ENCODE measurements at places on chromosomes 16 and 17.
A peak's percentile ranks its signal among the peaks of the same experiment; 100 is the strongest.

DNA sequence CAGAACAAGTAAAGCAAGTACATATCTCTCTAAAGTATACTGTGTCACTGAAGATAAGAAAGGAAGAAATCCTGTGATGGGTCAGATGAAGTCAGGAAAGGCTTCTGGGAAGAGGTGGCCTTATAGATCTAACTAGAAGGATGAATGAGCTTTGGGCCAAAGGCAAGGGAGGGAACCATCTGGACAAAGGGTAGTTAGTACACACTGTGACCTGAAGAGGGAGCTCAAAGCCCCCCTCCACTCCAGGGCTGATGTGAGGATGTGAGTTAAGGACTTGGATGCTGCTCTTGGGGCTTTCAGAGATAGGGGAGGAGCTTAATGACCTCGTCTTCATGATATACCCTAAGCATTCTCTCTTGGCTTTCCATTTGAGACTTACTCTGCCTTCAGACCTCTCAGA, 185.3 kb upstream of the CACNG3 start:
- DNase-seq: no peak

DNA sequence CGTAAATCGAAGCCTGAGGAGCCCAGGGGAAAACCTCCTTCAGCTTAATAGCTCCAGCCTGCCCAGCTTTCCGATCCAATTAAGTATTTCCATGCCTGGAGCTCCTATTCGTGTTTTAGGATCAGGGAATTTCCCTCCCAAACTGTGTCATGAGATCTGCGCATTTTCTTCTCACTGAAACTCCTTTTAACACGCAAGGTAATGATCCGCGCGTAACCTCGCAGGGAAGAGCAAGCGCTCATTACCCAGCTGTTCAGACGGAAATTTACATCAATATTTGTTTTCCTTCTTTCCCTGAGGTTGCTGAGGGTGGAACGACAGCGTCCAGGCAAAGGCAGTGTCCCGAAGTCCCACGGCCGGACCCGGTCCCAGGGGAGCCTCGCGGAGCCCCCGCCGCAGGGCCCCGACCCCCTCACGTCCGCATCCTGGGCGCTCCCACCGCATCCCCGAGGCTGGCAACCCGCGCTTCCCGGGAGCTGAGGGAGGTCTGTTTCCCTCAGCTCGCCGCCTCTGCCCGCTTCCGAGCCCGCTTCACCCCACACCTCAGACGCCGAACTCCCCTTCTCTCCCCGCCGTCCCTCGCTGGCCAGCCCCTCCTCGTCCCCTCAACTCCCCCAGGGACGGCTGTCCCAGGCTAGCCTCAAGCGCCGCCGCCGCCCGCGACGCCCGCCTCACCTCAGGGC, 415 bp downstream of the ABCA5 start:
- DNase-seq: peak; percentile 0

DNA sequence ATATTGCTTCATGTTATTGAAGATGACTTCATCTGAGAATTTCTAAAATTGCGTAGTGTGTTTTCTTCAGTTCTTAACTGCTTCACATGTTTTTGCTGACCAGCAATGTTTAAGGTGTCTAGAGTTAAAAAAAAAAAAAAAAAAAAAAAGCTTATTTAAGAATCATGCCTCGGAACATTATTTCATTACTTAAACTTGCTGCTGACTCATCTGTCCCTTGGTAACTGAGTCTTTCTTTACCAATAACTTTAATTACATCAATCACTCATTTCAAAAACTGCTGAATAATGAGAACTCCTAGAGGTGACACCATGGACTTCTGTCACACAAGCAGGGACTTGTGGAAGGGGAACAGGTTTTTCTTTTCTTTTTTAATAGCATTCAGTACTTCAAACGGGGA, 16.2 kb downstream of the IRX5 start:
- no peak for DNase-seq

GRCh38 chr17:82960419-82961271, 118.8 kb upstream of the METRNL start:
- DNase-seq: no peak

GRCh38 chr17:17395246-17395802, 81.5 kb upstream of the MED9 start:
- no peak for DNase-seq

DNA sequence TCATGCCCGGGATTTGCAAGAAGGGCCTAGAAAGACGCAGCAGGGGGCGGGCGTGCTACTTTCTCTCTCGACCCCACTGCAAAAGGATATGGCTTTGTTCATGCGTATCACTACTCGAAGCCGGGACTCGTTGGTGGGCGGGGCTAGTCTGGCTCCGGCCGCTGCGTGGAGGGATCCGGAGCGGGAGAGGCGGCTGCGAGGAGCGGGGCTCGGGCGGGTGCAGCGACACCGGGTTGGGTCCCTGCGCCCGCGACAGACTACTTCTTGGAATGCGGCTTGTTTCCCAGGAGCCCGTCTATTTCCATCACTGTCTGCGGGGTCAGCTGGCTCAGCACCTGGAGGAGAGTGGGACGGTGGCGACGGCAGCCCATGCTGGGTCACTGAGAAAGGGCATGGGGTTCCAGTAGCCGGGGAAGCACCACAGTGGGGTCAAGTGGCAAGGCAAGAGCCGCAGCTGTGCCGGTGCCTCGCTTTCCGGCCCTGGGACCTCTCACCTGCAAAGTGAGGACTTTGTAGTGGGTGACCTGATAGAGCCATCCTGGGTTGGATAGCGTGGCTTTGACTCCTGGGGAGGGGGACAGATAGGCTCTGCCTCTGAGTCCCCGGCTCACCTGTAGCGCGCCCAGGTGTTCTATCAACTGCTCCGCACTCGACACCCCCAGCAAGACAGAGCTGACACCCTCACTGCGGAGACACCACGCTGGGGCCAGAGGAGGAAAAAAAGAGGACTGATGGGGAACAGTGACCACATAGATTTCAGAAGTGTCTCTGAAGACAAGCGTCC, 6.6 kb downstream of the KCNAB3 start:
- DNase-seq: peak; percentile 67

GRCh38 chr17:57985675-57985974, 2.4 kb downstream of the VEZF1 start:
- no peak for DNase-seq

DNA sequence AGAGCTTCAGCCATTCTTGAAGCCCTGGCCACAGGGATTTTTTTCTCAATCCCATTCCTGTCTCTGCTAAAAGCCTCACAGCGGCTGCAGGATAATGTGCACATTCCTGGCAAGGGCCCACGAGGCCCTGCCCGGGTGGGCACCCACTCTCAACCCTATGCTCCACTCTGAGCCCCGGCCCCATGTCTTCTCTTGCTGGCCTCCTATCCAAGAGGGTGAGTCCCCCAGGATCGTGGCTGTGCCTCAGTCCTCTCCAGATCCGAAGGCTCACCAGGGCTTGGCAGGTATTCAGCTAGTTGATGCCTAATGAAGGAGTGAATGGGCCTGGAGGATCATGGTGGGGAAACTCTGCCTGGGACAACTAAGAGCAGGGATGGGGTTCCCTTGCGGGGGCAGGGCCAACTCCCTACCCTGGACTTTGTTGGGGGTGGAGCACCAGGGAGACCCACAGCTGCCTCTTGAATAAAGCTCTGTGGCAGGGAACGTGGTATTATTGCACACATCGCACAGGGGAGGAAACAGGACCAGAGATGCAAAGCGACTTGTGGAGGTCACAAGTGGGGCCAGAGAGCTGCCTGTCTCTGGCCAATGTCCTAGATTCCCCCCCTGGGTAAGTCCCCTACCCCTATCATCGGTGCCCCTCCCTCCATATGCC, 5.4 kb downstream of the ARHGAP27 start:
- DNase-seq: no peak

GRCh38 chr17:77359236-77359635, 218.5 kb downstream of the SEC14L1 start:
- no peak for DNase-seq

GRCh38 chr17:59838052-59838916, 54.5 kb downstream of the TUBD1 start:
- DNase-seq: no peak

DNA sequence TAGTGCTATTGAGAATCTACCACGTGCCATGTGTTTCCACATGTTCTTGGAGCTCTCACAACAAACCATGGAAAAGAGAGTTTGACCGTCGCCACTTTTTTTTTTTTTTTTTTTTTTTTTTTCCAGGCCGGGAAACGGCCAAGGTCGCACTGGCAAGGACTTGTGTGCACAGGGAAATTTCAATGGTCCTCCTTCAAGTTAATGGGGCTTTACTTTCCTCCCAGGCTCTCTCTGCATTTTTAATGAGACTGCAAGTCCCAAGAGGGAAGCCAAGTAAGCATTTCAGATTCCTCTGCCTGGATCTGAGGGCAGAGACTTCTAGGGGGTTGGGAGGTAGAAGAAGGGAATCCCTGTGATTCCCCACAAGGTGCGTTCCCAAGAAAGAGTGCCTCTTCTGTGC, 94.7 kb upstream of the MPHOSPH6 start:
- DNase-seq: no peak

GRCh38 chr16:56041556-56042140, 149.6 kb upstream of the GNAO1 start:
- no peak for DNase-seq

DNA sequence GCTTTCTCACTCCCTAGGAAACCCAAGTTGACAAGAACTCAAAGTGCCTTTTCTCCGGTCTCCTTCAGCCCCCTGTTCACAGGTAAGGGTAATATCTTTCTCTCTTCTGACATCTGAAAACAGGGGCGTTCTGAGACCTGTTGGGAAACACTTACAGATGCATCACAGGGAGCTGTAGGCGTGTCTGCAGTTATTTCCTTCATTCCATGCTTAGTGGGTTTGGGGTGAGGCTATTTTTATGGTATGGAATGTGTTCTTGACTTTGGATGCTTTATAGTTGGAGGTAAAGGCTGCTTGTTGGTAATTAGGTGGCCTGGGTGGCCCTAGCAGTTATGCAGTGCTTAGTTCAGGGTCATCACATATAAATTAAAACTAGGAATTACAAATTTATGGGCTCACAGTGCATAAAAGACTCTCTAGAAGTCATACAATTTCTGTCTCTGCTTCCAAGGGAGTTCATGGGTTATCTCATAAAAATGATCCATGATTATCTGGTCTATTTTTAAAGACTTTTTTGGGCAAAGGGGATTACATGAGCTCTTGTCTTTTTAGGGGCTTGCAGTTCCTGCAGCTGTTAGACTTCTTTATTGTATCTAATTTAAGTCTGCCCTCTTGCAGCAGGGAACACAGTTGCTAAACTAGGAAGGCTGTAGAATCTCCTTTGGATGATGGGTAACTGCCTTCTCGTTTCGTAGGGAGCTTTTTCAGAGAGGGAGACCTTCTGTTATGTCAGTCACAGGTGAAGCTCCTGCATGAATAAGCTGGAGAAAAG, 10.2 kb downstream of the SOCS7 start:
- no peak for DNase-seq

DNA sequence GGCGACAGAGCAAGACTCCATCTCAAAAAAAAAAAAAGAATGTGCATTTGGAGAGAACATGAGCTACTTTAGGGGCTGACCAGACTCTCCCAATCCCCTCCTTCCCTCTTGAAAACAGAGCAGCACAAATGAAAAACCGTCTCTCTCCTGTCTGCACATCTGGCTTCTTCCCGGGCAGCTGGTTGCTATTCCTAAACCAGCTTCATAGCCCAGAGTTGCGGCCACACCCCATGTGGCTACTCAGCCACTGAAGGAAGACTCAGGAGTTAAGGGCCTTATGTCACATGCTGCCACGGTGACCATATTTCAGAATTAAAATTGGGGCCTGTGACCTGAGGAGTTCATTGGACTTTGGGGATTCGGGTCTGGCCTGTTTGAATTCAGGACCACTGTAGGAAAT, 48.3 kb downstream of the KATNIP start:
- no peak for DNase-seq

DNA sequence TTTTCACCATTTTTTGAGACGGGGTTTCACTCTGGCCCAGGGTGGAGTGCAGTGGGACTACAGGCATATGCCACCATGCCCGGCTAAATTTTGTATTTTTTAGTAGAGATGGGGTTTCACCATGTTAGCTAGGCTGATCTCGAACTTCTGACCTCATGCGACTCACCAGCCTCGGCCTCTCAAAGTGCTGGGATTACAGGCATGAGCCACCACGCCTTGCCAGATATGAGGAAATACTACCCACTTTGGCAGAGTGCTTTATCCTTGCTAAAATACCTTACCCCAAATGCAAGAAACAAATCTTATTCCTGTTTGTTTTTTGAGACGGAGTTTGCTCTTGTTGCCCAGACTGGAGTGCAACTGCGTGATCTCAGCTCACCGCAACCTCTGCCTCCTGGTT, 62.9 kb upstream of the MGAT5B start:
- DNase-seq: no peak

- no peak for DNase-seq
Measured at GRCh38 chr17:70378076-70378475, 208.7 kb downstream of the KCNJ2 start.

DNA sequence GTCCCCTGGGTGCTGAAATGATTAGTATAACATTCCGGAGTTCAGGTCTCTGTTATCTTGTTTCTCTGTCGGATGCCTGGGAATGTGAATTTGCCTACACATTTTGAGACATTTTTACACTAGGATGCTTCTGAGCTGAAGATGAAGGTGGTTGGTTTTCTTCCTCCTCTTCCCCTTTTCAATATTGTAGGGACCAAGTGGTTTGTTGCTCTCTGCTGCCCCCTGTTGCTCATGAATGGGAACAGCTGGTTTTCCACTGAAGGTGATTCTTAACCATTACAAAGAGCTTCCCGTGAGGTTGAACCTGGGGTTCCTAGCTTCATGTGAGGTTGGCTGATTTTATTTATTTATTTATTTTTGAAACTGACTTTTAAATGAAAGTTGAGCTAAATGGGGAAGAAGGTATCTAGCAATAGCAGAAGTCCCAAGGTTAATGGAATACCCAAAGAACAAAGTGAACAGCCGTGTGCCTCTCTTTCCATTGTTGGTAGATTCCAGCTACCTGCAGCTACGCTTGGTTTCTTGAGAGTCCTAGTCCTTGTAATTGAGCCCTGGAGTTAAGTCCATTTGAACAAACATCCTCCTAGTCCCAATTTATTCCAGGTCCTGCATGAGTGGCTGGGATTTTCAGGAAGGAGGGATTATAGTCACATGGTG, 983.9 kb upstream of the EEF2KMT start:
- DNase-seq: no peak

DNA sequence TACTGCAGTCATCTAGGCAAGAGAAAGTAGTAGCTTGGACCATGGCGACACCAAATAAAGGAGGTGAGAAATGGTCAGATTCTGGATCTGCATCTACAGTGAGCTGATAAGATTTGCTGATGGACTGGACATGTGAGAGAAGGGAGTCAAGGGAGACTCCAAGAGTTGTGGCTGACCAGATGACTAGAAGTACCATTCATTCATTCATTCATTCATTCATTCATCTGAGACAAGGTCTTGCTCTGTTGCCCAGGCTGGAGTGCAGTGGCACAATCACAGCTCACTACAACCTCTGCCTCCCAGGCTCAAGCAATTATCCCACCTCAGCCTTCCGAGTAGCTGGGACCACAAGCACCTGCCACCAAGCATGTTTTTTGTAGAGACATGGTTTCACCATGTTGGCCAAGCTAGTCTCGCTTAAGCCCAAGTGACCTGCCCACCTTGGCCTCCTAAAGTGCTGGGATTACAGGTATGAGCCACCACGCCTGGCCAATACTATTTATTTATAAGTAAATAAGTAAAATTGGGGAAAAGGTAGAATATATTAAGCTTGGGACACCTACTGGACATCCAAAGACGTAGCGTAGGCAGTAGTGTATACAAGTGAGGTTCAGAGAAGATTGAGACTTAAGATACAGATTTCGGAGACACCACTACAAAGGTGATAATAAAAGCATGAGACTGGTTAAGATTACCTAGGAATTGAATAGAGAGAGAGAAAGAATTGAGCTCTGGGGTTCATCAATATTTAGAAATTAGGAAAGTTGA, 15.7 kb upstream of the RNF43 start:
- no peak for DNase-seq

GRCh38 chr16:1958715-1959268, 546 bp upstream of the NDUFB10 start:
- no peak for DNase-seq

GRCh38 chr16:2046893-2047329, 723 bp downstream of the NTHL1 start:
- DNase-seq: no peak
